ENCODE measurements at places on chromosomes 1 and 21.

DNA sequence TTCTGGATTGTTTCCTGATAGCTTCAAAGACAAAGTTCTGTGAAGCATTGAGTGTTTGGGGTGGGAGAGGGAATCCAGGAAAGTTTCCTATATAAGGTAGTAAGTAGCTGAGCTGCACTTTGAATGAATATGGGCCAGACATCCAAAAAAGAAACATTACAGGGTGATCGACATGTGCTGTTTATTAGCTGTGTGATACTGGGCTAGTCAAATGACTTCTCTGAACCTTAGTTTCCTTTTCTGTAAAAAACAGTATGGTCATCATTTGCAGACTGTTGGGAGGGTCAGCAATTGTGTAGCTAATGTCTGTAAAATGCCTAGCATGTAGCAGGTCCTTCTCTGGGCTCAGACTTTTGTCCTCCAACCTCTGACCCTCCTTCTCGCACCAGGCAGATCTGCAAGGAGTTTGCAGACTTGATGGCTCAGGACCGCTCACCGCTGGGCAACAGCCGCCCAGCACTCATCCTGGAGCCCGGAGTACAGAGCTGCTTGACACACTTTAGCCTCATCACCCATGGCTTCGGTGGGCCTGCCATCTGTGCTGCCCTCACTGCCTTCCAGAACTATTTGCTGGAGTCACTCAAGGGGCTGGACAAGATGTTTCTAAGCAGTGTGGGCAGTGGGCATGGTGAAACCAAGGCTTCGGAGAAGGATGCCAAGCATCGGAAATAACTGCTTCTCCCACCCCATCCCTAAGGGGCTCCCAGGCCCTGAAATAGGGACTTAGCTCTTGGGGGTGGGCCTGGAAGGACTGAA is 21.1 kb downstream of the TFAP2E start:
- no peak for DNase-seq

DNA sequence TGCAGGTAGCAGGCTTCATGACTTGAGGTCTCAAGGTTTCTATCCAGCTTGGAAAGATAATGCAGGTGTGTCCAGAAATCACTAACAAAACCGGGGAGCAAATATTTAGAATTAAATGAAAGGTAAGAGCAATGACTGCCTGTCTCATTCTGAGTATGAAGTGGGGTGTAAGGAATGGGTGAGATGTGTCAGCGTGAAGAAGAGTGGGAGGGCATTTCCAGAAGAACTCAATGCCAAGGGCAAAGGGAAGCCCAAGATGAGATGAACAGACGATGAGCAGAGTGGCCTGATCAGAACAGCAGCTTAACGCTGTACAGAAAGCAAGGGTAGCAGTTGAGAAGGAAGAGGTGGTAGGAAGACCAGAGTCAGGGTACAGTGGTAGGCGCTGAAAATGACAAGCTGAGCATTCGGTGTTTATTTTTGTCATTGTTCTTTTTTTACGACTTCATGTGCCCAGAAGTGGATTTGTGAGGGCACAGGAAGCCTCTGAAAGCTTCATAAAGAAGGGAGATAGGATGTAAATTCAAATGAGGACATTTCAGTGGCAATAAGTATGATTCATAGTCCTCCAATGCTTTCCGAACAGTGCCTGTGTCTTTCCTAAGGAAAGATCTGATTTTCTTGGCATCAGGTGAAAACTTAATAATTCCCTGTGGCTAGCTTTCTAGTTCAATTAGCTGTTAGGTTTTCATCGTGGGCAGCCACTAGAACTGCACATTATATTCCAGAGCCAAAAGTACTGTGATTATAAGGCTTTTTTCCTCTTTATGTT is 190.5 kb downstream of the APP start:
- DNase-seq: no peak

GRCh38 chr21:46214478-46215340 is 13.9 kb downstream of the LSS start:
- no peak for DNase-seq

DNA sequence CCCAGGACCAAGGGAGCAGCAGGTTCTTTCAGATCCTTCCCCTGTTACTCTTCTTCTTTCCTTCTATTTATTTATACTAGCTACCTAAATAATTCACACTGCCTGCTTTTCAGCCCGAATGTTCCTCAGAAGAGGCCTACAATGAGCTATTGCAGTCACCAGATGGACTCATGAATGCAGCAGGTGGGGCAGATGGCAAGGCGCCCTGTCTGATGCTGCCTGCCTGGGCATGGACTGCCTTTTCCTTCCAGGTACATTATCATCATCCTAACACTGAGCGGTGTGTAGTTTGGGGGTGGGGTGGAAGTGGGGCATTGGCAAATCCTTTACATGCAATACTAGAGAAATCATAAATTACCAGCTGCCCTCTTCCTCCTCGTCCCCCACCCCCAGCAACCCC is 17.6 kb downstream of the ESRRG start:
- DNase-seq: no peak

GRCh38 chr1:34267326-34267725 is 90.6 kb downstream of the C1orf94 start:
- no peak for DNase-seq

DNA sequence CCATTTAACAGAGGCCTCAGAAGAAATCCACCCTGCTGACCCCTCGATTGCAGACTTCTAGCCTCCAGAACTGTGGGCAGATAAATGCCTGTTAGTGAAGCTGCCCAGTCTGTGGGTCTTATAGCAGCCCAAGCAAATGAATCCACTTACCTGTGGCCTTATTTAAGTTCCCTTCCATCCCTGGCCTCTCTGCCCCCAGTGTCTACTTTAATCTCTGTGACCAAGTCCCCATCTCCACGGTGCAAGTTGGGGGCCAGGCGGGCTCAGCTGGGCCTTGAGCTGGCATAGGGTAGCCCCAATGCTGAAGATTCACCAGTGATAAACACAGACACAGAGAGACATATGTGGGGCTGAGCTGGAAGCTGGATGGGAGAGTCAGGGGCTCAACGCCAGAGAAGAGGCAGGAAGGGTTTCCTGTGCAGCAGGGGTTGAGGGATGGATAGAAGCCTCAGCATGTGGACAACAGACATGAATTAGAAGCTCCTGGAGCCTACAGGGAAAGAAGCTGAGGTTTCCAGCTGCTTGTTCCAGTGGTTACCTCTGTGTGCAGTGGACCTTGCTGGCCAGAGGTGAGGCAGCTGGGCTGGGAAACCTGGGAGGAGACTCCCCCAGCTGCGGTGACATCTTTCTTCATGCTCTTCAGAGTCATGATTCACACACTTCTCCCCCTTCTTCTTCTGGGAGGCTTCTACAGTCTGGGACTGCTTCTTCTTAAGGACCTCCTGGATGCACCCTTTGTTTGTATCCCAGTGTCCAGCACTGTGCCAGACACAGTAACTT is 13.4 kb upstream of the B3GALT5 start:
- no peak for DNase-seq

DNA sequence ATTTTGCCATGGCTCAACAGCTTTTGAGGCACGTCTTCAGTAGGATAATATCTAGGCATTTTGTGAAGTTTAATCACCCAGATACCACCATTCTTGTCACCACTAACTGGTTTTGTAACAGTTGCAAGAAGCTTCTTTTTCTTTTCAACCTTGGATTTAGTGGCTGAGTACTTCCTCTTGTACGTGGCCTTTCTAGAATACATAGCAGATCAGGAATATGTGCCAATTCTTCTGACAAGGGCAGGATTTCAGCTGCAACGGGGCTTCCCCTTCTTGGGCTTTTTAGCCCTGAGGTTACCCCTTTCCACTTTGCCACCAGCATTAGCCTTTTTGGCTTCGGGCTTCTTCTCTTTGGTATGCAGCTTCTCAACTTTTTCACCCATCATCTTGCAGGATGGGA is 79.3 kb upstream of the WARS2 start:
- no peak for DNase-seq
